ENCODE measurements at places on chromosomes 5 and 9.

- DNase-seq = no peak
These were observed 107.6 kb downstream of the GRIA1 start for GRCh38 chr5:153598099-153598498.

GRCh38 chr5:9196403-9197227, 349.3 kb downstream of the SEMA5A start:
- no peak for DNase-seq

- no peak for DNase-seq
These were observed 139.6 kb downstream of the CMYA5 start for GRCh38 chr5:79829260-79829659.

GRCh38 chr5:14580398-14581034, 1.1 kb upstream of the OTULINL start:
- DNase-seq = no peak

DNA sequence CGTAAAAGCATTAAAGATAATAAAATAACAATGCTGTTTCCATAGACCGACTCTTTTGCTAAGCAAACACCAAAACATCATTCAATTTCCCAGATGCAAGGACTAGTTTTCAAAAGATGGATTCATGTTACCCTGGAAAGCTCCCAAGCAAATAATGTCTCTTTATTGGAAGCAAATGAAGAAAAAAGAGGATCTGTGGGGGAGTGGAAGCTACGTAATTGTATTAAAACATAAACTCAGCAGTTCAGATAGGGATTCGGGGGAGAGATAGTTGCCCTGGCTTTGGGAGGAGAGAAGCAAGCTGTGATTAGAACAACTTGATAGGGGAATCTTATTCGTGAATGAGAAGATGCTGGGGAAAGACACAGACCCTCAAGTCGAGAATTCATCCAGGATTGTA, 491.0 kb upstream of the CLINT1 start:
- no peak for DNase-seq

GRCh38 chr5:176533894-176534611, 3.1 kb downstream of the RNF44 start:
- DNase-seq = no peak

DNA sequence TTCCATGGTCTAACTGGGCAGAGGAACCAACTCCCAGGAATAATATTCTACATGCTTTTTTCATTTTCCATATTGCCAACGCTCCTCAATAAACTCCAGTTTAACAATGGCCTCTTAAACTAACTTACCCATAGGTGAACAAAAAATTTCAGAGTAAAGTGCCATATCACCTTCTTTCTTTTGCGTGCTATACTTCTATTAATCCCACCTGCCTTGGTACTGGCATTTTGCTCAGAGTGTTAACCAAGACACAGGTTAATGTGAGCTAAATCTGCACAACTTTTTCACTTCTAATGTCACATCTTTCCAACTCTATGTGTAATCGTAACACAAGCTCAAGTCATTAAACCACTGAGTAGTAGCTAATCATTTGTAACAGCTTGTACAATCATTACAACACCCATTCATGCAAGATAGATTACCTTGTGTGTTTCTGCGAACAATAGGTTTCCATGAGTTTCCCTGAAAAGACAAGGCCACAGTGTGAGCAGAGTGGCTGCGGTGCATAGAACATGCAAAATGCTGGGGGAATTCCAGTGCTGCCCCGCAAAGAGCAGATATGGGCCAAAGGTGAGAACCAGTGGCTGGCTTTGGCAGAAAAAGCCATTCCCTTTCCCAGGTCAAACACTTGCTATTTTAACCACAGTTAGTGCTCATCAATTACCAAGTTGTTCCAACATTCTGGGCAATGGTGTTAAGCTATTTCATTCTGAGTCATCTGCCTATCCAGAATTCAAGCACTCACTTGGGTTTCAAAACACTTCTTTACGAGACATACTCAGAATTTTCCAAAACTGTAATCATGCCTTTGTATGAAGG, 42.8 kb downstream of the TIMD4 start:
- no peak for DNase-seq

DNA sequence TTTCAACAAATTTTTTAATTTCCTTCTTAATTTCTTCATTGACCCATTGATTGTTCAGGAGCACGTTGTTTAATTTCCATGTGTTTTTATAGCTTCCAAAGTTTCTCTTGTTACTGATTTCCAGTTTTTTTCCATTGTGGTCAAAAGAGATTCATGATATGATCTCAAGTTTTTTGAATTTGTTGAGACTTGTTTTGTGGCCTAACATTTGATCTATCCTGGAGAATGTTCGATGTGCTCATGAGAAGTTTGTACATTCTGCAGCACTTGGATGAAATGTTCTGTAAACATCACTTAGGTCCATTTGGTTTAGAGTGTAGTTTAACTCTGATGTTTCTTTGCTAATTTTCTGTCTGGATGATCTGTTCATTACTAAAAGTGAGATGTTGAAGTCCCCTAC, 14.7 kb upstream of the PPIC start:
- DNase-seq = no peak

GRCh38 chr5:144325532-144325931, 154.9 kb downstream of the KCTD16 start:
- no peak for DNase-seq

DNA sequence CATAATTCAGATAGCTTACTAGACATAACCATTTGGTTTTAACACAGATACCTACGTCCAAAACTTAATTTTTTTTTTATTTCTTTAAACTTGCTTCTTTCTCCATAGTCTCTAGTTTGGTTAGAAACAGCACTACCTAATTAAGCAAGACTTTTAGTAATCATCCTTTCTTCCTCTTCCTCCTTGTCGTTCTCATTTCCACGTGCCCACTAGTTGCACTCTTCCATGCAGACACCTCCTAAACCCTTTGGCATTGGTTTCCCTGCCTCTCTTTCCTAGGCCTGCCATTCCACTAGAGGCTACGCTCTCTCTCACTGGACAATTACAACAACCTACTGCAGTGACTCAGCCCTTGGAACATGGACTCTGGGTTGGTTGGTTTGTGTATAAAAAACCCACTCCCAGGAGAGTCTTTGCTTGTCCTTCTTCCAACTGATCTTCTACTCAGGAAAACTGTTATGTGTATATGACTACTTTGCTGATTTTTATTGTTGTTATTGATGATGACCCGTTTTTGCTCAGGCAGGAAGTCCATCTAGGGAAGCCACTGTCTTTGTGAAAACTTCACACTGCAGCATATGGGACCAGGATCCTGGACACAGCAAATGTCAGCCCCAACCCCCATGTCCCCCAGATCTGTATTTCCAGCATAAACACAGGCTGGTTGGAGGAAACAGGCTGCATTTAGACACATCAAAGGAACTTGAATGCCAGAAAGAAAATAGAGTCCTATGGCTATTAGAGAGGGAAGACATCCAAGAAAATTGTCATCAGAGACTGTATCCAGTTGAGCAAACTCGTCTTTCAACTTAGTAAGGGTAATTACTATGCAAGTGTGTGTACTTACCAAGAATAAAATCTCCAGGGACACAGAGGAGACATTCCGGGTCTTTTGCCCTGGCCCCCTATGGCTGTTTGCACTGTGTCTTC, 503.2 kb downstream of the GADD45G start:
- DNase-seq = no peak

- DNase-seq = no peak
These were observed 124.6 kb downstream of the CAMK4 start for GRCh38 chr5:111348661-111349329.

GRCh38 chr5:39517800-39518199, 93.0 kb upstream of the DAB2 start:
- DNase-seq = peak; percentile 74

GRCh38 chr5:1185629-1186350, 15.6 kb upstream of the SLC6A19 start:
- no peak for DNase-seq

GRCh38 chr9:33619666-33620404, 95.8 kb downstream of the ANKRD18B start:
- DNase-seq = peak; percentile 8

DNA sequence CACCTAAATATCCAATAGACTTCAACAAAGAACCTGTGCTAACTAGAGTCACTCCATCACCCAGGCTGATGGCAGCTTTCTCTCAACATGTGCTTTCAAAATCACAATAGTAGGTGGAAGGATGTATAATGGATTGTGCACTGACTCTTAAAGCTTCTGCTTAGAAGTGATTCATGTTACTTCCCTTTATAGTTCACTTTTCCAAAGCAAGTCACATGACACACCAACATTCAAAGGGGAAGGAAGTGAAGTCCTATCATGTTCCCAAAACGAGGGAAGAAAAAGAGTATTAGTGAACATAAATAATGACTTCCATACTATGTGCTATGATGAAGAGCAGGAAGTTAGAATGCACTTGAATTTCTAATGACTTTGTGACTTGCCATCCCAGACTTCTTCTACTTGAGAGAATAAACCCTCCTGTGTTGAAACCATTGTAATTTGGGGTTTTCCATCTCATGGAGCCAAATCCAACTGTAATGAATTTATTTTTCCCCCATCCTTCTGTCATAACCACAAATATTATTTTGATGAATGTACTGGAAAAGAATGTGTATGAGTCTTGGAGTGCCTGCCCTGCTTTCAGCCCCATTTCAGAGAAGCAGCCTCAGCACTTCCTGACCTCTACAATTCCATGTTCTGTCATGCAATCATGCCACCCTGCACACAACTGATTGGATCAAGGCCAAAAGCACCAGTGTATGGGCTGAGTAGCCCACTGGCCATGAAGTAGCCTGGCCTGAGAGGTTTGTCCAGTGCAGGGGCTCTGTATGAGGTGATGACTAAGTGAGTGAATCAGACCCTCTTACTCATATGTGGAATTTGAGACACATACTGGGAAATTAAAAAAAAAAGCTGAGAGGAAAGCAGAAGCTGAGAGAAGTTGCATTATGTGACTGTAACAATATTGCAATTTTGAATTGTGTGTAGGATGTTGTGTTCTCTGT, 525.9 kb upstream of the CLINT1 start:
- DNase-seq = peak; percentile 51

DNA sequence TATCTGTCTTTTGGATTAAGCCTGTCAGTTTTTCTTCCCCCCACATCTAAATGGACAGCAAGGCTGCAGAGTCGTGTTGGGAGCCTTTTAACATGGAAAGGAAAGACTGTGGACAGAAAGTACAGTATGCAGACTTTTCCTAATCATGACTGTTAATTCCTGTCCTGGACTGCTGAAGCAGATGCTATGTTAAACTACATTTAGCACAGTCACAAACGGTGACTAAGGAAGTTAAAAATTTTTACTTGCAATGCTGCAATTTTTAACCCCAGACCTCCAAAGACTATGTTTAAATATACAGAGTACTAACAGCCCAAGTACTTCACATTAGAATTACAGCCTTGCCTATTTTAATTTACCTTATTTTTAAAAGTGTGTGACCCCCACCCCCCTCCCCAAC, 51.8 kb downstream of the ELAVL2 start:
- no peak for DNase-seq

GRCh38 chr5:88483964-88484672, 215.5 kb upstream of the TMEM161B start:
- no peak for DNase-seq

- no peak for DNase-seq
These were observed 4.7 kb downstream of the PHYKPL start for GRCh38 chr5:178227929-178228328.

GRCh38 chr5:113067635-113068344, 91.2 kb downstream of the DCP2 start:
- DNase-seq = no peak

- no peak for DNase-seq
These were observed 4.3 kb downstream of the B4GALT1 start for GRCh38 chr9:33162721-33163311.

DNA sequence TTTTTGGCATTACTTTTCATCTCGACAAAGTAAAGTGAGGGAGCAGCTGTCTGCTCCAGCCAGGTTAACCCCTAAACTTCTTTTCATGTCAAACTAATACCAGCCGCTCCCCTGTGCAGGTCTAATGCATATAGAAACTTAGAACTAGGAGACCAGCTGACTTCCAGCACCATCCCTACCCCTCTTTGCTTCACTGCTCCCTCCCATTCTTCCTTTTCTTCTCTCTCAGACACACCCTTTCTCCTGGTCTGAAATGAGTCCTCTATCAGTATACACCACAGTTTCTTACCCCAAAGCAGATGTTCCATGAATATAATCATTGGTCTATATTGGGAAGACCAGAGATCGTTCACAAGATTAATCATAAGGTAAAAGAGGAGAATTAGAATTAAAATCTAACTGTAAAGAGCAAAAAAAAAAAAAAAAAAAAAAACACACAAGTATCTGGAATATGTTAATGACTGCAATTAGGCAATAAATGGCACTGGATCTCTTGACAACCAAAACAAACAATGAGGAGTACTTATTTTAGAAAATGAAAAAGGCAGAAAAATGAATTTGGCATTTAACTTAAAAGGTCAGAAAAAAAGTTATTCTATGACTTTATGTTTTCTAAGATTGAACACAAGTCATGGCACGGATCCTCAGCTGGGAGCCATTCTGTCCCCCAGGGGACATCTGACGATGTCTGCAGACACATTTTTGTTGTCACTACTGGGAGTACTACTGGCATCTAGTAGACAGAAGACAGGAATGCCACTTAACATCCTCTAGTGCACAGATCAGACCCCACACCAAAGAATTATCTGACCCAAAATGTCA, 209.8 kb downstream of the PJA2 start:
- DNase-seq = no peak

DNA sequence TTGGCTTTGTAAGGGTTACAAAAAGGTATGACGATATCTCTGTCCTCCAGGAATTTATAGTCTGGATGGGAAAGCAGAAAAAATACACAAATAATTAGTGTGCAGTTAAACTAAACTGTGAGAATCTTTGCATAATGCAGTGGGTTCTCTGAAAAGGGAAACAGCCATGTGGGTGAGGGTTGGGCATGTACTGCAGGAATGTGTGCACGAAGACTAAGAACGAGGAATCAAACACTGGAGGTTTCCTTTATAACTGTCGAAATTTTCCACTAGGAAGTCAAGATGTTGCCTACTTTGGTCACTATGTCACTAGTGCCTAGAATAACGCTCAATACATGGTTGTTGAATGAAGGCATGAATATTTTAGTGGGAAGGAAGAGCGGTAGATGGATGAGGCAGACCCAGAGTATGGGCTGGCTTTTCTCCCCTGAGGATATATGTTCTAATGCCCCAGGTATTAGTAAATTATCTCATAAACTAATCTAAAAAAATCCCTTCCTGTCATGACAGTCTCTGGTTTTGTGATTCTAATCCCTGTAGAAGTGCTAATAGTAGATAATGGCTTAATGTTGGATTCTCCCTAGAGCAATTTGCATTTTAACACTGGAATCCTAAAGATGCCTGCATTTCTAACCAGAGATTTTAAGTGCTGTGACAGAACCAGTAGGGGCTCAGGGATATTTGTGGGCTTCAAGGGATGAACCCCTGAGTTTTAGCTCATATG, 227.3 kb downstream of the NMUR2 start:
- no peak for DNase-seq
